Inflammatory macrophage (primary cell): ENCODE measurements at places on chromosomes 13 and 19.

DNA sequence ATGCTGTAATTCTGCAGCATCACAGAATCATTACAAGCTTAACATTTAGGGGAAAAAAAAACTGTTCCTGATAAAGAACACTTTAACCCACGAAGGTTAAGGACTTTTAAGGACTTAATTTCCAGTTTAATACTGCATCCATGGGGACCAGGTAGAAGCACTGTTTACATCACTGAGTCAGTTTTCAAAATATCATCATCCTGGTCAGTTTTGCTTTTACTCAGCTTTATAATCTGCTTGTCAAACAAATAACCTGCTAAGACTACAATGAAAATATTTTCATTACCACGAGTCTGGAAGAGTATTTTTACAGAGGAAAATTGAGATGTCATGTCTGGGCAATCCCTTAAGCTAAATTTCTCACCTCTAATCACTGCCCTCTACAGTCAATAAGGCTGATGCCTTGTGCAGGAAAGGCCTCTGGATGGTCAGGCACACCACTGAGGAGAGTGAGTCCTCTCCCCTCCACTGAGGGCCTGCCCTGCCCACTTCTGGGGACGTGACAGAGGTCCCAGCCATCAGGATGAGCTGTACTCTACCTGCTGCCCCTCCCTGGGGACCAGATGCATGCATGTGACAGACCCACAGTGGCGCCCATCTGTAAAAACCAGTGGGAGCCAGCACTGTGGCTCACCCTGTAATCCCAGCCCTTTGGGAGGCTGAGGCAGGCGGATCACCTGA is 31.0 kb downstream of the FOXO1 start:
- DNase-seq: no peak

- no peak for DNase-seq
These were observed 2.5 kb downstream of the MIER2 start for GRCh38 chr19:342128-342455.

DNA sequence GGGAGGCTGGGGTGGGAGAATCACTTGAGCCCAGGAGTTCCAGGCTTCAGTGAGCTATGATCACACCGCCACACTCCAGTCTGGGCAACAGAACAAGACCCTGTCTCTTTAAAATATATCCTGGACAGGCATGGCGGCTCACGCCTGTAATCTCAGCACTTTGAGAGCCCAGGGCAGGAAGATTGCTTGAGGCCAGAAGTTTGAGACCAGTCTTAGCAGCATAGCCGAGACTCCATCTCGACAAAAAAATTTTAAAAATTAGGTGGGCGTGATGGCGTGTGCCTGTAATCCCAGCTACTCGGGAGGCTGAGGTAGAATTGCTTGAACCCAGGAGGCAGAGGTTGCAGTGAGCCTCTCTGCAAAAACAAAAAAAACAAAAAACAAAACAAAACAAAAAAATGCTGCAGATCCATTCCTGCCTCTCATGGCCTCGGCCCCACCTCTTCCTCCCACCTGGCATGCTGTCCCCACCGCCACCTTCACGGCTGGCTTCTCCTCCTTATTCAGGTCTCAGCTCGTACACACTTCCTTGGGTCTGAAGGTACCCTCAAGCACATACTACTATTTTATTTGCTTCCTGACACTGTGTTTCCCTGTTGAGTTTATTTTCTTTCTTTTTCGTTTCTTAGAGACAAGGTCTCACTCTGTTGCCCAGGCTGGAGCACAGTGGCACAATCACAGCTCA is 5.3 kb downstream of the RFX1 start:
- DNase-seq: no peak

- DNase-seq: no peak
These were observed 126.8 kb upstream of the CACNA1A start for GRCh38 chr19:13633109-13633508.

DNA sequence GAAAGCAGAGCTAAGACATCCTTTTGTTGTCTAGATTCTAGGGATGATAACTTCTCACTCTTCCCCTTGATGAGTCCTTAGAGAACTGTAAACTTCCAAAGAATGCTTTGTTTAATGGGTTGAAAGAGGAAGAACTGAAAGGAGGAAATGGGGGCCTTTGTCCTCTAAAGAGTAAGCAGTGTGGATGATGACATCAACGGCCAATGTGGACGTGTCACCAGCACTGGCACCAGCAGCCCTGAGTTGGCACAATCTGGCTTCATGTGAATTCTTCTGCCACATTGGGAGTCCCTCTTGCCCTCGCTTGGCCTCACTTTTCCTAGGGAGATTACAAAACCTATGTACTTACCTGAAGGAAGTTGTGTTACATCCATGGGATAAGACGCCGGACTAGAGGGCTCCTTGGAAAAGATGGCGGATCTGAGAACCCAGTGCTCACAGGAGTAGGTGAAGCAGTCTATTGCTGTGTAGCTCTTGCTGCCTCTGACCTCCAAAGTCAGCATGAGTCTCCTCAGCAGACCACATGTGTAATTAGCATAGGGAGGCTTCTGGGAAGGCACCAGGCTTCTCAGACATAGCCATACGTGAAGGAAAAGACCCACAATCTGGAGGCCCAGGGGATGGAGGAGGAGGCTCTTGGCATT is 62.8 kb downstream of the RGCC start:
- peak; percentile 76 for DNase-seq

GRCh38 chr13:53782488-53782961 is 753.9 kb downstream of the OLFM4 start:
- peak; percentile 59 for DNase-seq

DNA sequence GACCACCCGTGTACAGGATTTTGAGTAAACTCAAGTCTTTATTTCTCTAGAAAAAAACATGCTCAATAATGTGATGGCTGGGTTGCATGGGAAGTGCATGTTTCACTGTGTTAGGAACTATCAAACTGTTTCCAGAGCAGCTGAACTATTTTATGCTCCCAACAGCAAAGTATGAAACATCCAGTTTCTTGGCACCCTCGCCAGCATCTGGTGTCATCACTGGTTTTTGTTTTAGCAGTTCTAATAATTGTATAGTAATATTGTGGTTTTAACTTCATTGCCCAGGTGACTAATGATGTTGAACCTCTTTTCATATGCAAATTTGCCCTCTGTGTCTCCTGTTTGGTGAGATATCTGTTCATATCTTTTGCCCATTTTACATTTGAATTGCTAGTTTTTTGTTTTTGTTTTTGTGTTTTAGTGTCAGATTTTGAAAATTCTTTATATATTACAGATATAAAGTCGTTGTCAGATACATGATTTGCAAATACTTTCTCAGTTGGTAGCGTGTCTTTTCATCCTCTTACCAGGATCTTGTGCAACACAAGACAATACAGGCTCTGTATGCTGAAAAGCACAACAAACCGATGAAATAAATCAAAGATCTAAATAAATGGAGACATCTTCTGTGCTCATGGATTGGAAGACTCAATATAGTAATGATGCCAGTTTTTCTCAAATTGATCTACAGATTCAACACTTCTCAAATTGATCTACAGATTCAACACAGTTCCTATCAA is 87.8 kb downstream of the IPO5 start:
- DNase-seq: no peak

DNA sequence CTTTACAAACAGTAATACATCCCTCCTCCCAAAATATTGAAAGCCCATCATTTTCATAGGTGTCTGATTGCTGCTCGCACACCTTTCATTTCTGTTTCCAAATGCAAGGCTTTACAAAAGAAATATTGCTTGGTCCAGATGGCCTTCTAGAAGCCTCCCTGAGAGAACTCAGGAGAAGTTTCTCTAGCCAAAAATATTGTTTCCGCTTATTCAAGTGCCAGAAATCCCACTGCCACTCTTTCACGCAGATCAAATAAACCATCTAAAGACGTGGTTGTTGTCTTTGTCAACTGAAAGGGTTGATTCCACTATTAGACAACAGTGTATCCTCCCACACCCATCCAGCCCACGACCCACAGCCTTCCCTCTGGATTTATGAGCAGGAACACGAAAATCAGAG is 96.2 kb downstream of the ZIC5 start:
- DNase-seq: no peak

- DNase-seq: peak; percentile 52
These were observed 9.8 kb upstream of the GNA15 start for GRCh38 chr19:3125900-3126524.

GRCh38 chr13:46124967-46125933 is 20.4 kb upstream of the CPB2 start:
- DNase-seq: peak; percentile 42

DNA sequence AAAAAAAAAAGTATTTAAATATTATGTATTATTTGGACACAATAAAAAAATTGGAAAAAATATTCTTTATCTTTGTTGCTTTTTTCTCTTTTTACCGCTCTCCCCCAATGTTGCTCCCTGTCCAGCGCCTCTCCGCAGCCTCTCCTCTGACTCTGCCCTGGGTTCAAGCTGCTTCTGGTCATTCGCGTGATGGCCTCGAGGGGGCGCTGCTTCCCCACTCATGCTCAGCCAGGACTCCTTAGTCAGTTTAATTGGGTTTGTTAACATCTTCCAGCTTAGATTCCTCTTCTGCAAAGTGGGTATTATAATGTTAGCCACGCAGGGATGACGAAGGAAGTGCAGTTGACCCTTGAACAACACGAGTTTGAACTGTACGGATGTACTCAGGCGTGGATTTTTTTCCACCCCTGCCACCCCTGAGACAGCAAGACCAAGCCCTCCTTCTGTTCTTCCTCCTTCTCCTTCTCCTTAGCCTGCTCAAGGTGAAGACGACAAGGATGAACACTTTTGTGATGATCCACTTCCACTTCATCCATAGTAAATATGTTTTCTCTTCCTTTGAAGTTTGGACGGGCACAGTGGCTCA is 4.9 kb upstream of the NWD1 start:
- peak; percentile 66 for DNase-seq

DNA sequence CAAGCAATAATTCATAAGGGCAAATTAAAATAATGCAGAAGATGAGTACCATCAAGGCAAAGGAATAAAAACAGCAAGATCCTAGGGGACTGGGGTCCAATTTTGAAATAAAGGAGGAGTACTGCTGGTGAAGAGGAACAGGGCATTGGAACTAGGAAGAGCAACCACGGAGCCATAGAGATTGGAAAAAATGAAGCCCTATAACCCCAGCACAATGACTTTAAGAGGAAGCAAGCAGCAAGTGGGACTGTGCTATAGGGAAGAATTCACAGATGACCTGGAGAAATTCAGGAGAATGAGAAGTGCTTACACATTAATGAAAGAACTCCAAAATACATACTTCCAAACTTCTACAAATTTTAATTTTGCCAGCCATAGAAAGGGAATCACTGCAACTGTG is 44.9 kb upstream of the ITM2B start:
- DNase-seq: peak; percentile 42

DNA sequence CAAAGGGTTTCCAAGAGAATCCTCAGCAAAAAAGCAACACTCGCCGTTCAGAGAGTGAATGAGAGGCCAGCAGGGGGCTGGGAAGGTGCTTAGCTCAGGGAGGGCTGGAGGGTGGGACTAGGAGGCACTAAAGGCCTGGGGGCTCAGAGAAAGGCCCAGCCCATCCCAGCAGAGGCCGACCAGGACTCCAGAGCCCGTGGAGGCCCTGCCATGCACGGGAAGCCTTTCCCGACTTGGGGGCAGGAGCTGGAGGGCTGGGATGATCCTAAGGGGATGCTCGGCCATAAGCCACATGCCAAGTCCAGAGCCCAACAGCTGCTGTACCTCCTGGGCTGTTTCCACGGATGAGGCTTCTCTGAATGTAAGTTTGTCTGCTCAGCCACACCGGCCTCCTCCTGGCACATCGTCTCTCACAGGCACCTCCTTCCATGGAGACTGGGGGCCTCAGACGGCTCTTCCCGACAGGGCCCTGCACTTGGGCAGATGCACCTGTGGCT is 19.5 kb downstream of the RASA3 start:
- DNase-seq: no peak

- DNase-seq: no peak
These were observed 28.8 kb downstream of the SPRY2 start for GRCh38 chr13:80312012-80312704.

DNA sequence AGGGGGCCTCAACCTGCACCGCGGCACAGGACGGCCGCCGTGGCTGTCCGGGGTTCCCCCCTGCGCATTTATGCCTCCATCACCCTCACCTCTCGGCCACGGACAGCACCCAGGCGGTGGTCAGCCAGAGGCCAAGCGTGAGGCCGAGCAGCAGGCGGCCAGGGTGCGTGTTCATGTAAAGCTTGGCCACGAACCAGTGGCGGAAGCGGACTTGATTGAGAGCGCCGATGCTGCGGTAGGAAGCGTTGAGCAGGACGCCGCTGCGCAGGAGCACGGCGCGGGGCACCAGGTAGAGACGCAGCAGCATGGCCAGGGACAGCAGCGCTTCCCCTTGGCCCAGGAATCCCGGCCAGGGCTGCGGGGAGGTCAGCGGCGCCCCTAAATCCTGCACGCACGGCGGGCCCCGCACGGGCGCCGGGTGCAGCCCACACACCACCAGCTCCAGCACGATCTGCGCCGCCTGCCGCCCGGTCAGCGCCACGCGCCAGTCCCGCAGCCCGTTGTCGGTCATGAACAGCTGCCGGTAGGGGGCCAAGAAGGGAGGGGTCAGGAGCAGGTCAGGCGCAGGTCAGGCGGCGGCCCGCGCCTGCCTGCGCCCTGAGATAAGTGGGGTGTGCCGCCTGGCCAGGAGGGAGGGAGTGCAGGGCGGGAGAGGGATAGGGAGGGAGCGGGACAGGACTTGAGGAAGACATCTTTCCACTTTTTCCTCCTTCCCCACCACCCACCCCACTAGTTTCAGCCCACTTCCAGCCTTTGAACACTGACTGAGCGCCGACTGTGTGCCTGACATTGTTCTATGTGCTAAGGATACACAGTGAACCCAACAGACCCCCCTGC is 6.5 kb downstream of the KCNN4 start:
- peak; percentile 45 for DNase-seq

GRCh38 chr19:2625434-2625833 is 77.1 kb downstream of the GNG7 start:
- peak; percentile 87 for DNase-seq

DNA sequence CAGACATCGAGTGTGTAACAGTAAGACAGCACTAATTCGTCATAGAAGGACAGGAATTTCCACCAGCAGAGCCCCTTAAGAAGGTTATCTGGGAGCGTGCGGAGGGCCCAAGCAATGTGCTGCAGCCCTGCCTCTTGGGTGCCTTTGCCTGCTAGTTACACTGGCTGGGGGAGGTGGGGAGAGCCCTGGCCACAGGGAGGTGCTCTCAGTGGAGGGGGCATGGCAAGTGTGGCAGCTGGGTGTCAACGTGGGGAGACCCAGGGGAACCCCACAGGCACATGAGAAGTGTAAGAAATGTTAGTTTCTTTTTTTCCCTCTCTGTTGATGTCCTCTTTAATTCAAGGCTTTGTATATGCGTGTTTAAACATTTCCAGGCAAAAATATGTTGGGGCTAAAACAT is 50.9 kb upstream of the TMTC4 start:
- no peak for DNase-seq

DNA sequence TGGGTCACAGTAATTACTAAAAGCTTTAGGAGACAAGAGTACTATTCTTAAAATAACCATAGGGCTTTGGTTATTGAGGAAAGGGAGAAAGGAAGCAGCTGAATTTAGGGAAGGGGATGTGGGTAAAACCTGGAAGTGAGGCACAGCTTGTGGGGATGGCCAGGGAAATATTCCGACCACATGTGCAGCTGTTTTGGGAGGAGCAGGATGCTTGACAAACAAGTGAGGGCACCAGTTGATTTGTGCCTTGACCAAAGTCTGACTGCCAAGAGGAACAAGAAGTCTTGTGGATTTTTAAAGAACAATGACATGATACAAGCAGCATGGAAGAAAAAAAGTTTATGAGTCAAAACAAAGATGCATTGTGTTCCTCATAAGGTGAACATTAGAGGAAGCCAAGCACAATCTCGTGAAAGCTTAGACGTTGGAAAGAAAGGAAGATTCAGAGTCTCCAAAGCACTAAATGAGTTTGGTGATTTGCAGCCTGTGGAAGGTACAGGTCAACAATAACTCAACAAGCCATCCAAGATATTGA is 108.5 kb upstream of the GPC6 start:
- no peak for DNase-seq

- no peak for DNase-seq
These were observed 78.4 kb downstream of the MIPEP start for GRCh38 chr13:23810685-23811240.
